ENCODE measurements at places on chromosomes 7 and 10.

DNA sequence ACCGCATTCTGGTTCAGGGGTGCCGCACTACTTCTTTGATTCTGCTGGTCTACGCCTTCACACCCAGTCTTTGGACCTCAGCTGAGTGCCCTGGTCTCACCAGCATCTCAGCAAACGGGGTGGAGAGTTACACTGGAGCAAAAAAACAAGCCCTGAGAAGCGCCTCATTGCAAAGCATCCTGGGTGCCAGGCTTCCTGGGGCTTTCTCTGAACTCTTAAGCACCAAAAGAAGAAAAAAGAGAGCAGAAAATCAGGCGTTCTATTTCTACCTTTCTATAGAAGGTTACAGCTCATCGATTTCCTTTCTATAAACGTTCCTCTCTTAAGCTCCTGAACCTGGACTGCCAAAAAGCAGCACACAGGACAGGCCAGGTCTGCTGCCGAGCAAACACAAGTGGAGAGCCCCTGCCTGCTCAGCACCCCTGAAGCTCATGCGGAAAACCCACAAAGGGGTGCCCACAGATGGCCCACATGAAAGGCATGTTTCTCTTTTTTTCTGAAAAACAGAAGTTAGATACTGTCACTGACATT lies 217.9 kb downstream of the SFMBT2 start:
- no peak for DNase-seq

GRCh38 chr7:28024786-28025334 lies 155.7 kb downstream of the JAZF1 start:
- no peak for DNase-seq

DNA sequence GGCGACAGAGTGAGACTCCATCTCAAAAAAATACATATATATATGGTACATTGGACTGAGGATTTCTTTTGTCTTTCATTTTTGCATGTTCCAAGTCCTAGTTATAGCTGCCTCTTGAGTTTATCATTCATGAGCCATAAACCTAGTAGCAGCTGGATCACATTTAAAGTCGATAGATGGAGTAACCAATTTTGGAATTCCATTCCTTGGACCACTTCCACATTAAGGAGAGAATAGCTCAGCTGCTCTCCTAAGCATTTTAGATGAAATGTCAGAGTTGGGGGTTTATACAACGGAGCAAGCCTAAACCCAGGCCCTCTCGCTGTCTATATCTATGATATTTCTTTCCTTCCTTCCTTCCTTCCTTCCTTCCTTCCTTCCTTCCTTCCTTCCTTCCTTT lies 141.2 kb downstream of the LYZL1 start:
- no peak for DNase-seq

- no peak for DNase-seq
Measured at GRCh38 chr7:29287366-29287765, 92.8 kb downstream of the CHN2 start.

- no peak for DNase-seq
Measured at GRCh38 chr10:110530131-110530831, 32.6 kb downstream of the DUSP5 start.

- no peak for DNase-seq
Measured at GRCh38 chr7:137682596-137682995, 164.2 kb downstream of the DGKI start.

- peak; percentile 63 for DNase-seq
Measured at GRCh38 chr7:32347244-32347828, 142.8 kb downstream of the LSM5 start.

DNA sequence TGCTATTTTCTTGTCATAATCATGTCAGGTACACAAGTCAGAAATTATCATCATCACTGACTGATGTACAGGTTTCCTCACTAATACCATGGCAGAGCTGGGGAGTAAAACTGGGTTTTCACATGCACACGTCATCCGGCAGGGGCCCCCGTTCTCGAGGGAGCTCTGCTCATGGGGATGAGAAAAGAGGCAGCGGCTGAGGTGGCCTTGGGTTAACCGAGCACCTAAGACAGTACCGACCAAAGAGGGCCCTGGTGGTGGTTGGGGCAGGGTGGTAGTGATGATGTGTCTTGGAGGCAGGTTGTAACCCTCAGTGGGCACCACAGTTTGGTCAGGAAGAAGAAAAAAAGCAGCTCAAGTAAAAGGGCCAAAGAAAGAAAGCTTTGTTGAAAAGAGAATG lies 12.1 kb upstream of the TRPV6 start:
- peak; percentile 28 for DNase-seq

GRCh38 chr10:34815185-34816084 lies at the start of gene PARD3:
Gene PARD3, minus strand, starts transcription at chr10:34815296. Its CDS starts 301 bp downstream, at chr10:34814995.
- DNase-seq, result peak; percentile 53

DNA sequence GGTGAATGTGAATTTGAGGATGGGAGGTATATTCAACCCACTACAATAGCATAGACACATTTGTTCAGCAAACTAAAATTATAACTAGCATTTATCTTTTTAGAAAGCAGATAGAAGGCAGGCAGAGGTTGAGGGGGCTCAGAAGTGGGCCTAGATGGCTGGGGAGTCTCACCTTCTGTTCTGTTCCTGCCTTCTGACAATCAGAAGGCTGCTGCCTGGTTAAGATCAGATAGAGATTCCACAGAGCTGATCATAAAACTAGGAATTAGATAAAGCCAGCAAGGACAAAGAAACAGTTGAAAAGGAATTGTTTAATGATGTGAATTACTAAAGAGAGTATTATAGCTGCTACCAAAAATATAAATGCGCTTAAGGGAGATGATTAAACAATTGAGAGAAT lies 11.6 kb upstream of the NFE2L3 start:
- DNase-seq, result no peak

DNA sequence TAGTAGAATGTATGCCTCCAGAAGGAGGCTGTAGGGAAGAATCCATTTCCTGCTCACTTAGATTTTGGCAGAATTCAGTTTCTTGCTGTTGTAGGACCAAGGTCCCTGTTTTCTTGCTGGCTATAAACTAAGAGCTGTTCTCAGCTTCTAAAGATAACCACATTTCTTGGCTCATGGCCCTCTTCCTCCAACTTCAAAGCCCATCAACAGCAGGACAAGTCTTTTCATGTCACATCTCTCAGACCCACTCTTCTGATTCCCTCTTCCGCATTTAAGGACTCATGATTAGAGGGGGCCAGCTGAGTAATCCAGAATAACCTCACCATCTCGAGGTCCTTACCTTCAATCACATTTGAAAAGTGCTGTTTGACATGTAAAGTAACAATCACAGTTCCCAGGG lies 8.2 kb upstream of the LSM8 start:
- DNase-seq, result no peak

DNA sequence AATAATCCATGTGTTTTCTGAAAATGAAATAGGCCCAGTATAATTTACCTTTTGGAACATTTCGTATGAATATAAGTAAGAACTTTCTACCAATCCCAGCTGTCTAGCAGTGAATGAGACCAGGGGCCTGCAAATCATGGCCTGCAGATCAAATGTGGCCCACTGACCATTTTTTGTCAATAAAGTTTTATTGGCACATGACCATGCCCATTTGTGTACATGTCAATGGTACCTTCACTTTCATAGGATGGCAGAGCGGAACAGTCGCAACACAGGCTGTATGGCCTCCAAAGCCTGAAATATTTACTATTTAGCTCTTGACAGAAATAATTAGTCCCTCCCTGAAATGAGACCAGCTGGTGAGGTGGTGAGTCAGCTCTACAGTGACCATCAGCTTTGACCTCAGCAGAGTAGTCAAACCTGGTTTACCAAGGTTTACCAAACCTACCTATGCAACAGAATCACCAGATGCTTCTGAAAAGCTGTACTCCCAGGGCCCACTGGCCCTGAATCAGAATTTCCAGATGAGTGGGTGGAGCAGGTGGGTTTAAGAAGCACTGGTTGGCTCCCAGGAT lies 13.8 kb upstream of the C10orf90 start:
- DNase-seq, result no peak

DNA sequence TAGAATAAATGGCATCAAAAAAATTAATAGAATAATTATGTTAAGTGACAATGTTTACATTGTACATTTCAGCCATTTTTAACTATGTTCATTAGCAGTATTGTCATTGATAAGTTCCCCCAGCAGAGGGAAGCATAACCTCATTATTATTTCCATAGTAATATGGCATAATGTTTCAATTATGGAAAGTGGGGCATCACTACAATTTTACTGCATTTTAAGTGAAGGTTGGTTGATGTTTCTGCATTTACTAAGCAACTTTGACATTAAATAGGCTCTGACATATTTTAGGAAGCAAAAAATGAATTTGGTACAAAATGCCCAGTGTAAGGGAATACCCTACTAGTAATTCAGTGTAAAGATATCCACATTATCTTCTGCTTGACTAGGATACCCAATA lies 218.3 kb downstream of the SEMA3A start:
- no peak for DNase-seq

DNA sequence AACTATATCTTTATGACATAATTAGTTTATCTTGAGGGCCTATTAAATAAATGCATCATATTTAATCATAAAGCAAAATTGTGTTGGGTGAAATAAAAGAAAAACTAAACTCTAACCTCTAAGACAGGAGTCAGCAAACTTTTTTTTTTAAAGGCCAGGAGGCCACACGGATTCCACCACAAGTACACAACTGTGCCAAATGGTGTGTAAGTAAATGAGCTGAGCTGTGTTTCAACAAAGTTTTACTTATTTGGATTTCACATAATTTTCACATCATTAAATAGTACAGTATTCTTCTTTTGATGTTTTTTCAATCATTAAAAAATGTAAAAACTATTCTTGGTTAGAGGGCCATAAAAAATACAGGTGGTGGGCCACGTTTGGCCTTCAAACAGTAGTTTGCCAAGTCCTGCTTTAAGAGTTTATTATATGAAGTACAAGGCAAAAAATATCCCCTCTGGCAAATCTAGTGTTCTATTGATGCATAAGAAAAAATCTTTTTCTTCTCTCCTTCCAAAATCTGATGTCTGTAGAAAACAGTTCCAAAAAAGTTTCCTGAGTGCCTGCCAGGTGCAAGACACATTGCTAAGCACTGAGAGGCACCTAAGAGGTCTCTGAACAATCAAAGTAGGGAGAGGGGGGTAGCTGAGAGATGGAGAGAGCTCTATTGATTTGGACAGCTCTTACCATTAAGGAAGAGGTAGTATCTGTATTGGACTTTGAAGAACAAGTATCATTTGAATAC lies 26.5 kb upstream of the SPOCK2 start:
- no peak for DNase-seq

DNA sequence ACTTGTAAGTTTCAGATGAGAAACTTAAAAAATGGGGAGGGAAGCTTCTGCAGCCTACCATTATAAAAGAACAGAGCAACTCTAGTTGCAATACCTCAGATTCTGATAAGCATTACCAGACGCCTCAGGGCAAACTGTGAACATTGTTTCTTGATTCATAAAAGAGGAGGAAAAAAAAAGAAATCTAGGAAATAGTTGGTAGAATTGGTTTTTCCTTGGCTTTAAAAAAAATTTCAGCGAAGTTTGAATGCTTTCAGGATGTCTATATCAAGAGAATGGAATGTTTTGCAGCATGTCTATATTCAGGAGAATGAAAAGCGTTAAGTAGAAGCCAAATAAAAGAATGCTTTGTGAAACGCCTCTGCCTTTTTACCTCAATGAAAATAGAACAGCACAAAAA lies 17.5 kb upstream of the ANLN start:
- DNase-seq, result no peak

DNA sequence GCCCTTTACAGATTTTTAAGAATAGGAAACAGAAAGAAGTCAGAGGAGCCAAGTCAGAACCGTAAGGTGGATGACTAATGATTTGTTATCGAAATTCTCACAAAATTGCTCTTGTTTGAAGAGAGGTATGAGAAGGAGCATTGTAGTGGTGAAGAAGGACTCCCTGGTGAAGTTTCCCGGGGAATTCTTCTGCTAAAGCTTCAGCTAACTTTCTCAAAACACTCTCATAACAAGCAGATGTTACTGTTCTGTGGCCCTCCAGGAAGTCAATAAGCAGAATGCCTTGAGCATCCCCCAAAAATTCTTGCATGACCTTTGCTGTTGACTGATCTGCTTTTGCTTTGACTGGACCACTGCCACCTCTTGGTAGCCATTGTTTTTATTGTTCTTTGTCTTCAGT lies 152.9 kb downstream of the HGF start:
- no peak for DNase-seq

- no peak for DNase-seq
Measured at GRCh38 chr7:55191161-55191925, 172.5 kb downstream of the EGFR start.

GRCh38 chr10:35909121-35909720 lies 267.1 kb upstream of the FZD8 start:
- no peak for DNase-seq

GRCh38 chr7:153193144-153193595 lies 433.6 kb downstream of the ACTR3B start:
- DNase-seq, result peak; percentile 57

DNA sequence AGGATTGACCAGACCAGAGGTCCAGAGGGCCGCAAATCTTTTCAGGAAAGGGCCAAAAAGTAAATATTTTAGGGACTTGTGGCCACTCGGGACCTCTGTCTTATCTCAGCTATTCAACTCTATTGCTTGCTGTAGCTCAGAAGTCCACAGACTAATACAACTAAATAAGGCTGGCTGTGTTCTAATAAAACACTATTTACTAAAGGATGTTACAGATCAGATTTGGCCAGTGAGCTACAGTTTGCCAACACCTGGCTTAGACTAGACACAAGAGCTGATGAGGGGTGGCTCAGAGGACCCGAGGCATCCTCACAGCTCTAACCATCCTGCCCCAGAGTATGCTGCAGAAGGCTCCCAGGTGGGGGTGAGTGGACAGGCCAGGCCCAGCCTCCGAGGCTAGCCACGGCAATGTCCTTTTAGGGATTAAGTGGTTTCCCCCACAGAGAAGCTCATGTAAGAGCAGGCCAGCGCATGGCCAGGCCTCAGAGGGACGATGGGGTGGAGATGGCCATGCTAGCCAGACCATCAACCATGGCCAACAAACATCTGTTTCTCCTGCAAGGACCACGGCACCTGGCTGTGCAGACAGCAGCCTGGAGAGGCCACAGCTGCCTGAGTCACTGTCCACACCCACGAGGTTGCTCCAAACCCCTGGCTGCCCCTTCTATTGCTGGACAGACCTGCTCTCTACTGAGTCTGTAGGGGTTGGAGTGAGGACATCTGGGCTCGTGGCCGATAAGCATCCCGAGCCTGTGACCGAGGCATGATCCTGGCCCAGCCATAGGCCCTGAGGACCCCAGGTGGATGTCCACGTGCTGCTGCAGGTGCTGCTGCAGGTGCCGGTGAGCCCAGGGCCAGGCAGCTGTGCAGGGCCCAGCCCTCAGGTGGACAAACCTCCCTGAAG lies 76.5 kb downstream of the AFAP1L2 start:
- DNase-seq, result no peak

- no peak for DNase-seq
Measured at GRCh38 chr7:134276951-134277350, 39.8 kb downstream of the SLC35B4 start.

DNA sequence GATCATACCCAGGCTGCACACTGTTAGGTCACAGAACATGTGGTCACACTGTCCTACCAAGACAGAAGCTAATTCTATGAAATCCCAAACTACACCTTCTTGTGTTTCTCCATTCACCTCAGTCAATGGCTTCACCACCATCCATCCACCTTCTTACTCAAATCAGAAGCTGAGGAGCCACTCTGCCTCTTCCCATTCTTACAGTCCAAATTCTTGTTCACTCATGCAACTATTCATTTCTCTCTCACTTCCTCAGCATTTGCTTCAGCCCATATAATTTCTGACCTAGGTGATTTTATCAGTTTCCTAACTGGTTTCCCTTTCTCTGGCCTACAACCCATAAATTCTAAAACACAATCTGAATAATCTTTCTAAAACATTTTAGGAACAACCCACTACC lies 229.2 kb downstream of the LRRN3 start:
- no peak for DNase-seq

- peak; percentile 34 for DNase-seq
Measured at GRCh38 chr10:47372726-47373125, 11.4 kb downstream of the ZNF488 start.

GRCh38 chr7:15397922-15398760 lies 163.7 kb downstream of the AGMO start:
- no peak for DNase-seq
